T-helper 1 cell (primary cell): ENCODE measurements at places on chromosomes 11 and 22.

- peak; percentile 12 for DNase-seq
These were observed 874 bp upstream of the PLAAT4 start for GRCh38 chr11:63535734-63536133.

GRCh38 chr22:31122532-31123291 lies at the start of gene INPP5J:
TSS of gene INPP5J (plus strand) at chr22:31122966. CDS start at chr22:31123015, 49 bp downstream.
- DNase-seq, result no peak

GRCh38 chr11:33982661-33983060 lies 68.9 kb upstream of the CAPRIN1 start:
- no peak for DNase-seq

GRCh38 chr22:16721961-16722360 lies 103.2 kb downstream of the XKR3 start:
- DNase-seq, result no peak

DNA sequence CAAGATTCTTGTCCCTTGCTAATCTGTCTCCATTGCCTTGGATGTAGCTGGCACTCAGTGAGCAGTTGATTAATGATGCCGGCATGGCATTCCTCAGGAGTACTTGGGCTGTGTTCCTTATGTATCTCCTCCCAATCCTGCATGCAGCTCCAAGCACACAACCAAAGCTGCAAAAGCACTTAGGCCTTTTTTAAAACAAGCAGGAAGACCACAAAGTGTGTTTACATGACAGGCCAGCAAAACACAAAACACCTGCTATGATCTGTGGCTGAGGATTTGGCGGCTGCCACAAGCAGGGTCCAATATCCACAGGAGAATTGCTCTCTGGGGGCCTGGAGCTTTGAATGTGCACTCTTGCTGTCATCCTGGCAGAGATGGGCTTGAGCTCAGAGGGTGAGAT lies 8.9 kb downstream of the ABTB2 start:
- DNase-seq, result no peak

GRCh38 chr11:83401506-83402225 lies 115.5 kb upstream of the CCDC90B start:
- DNase-seq, result no peak

GRCh38 chr22:38940811-38941384 lies 16.5 kb upstream of the APOBEC3A start:
- DNase-seq, result no peak

- no peak for DNase-seq
These were observed 22.4 kb downstream of the CAPN1 start for GRCh38 chr11:65204143-65204542.

DNA sequence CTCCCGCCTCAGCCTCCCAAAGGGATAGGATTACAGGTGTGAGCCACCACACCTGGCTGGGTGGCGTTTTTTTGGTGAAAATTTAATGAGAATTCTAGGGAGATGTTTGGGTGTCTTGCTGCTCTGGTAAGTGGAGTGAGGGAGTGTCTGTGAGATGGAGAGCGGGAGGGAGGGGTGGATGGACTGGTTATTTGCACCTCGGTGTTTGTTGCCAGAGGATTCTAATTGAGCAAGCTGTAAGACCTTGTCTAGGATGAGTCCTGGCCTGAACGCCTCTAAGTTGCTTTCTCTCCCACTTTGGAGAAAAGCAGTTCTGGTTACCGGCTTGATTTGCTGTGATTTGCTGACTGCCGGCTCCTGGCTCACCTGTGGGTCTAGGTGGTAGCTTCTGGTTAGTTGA lies 22.0 kb upstream of the GRAMD4 start:
- no peak for DNase-seq

GRCh38 chr11:133969112-133969511 lies 12.3 kb upstream of the IGSF9B start:
- DNase-seq, result no peak

DNA sequence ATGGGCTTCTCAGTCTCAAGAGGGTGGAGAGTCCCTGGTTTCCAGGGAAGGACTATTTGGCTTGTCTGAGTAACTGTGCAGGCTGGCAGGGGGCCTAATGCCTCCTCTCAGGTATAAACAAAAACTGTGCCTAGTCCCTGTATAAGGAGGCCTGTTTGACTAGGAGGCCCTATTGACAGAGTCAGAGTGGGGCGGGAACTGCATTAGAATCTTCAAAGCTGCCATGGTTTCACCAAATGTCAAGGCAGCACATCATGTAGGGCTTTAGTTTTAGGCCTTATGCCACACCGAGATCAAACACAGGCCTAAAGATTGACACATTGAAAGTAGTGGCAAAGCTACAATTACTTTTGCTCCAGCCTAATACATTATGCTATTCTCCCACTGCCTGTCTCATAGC lies 611.5 kb upstream of the B3GAT1 start:
- DNase-seq, result no peak

- DNase-seq, result no peak
These were observed 7.1 kb downstream of the SNU13 start for GRCh38 chr22:41681616-41682015.

DNA sequence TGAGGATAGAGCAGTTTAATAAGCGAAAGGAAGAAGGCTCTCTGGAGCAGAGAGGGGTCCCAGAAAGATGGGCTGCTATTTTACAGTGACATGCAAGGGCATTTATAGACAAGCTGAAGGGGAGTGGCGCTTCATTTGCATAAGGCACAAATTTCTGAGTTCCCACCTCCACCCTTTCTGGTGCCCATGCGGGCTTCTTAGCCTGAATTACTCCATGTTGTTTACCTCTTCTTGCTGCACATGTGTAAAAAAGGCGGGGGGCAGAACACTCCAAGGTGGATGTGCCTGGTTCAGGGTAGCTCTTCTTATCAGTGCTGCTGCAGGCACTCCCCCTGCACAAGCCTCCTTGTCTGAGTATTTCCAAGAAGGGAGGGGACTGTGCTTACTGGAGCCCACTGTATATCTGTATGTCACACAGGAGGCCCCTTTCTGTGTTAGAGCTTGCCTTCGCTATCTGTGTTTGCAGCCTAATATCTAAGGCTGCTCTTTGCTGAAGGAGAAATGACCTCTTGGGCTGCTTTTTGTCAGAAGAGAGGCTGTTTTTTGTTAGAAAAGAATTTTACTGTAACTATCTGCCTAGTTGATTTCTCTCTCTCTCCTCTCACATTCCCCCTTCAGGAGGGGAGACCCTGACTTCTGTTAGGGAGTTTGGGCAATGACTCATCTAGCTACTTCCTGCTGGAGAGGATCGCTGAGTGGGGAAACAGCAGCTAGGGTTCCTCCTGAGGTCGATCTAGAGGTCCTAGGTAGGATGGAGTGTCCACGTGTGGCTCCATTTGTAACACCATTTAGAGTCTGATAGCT lies 1057.0 kb upstream of the CNTN5 start:
- DNase-seq, result no peak

GRCh38 chr11:63616953-63617352 lies 2.7 kb upstream of the PLAAT3 start:
- DNase-seq, result no peak

GRCh38 chr11:113705871-113706655 lies at the start of gene TMPRSS5:
TSS of gene TMPRSS5 (minus strand) at chr11:113706308. CDS start at chr11:113706224, 84 bp downstream.
- no peak for DNase-seq

DNA sequence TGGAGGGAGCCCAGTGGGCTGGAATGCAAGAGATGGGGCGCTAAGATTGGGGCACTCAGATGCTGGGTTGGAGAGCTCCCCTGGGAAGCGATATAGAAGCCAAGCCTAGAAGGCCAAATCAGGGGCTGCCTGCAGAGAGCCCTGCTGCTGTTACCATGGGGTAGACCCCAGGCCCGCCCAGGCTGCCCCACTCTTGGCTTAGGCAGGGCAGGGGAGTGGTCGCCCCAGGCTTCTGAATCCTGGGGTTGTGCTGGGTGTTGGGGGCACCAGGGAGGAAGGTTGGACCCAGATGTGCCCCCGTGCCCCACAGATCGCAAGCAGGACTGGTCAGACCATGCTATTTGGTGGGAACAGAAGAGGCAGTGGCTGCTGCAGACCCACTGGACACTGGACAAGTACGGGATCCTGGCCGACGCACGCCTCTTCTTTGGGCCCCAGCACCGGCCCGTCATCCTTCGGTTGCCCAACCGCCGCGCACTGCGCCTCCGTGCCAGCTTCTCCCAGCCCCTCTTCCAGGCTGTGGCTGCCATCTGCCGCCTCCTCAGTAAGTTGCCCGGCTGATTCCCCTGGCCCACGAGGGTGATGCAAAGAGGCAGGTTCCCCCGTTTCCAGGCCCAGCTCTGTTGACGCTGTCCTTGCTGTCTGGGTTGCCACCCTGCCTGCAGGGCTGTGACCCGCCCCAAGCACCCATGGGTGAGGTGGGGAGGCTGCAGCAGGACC lies 3.9 kb downstream of the FERMT3 start:
- DNase-seq, result no peak

GRCh38 chr22:37334859-37335805 lies 52.8 kb downstream of the CYTH4 start:
- DNase-seq, result no peak

DNA sequence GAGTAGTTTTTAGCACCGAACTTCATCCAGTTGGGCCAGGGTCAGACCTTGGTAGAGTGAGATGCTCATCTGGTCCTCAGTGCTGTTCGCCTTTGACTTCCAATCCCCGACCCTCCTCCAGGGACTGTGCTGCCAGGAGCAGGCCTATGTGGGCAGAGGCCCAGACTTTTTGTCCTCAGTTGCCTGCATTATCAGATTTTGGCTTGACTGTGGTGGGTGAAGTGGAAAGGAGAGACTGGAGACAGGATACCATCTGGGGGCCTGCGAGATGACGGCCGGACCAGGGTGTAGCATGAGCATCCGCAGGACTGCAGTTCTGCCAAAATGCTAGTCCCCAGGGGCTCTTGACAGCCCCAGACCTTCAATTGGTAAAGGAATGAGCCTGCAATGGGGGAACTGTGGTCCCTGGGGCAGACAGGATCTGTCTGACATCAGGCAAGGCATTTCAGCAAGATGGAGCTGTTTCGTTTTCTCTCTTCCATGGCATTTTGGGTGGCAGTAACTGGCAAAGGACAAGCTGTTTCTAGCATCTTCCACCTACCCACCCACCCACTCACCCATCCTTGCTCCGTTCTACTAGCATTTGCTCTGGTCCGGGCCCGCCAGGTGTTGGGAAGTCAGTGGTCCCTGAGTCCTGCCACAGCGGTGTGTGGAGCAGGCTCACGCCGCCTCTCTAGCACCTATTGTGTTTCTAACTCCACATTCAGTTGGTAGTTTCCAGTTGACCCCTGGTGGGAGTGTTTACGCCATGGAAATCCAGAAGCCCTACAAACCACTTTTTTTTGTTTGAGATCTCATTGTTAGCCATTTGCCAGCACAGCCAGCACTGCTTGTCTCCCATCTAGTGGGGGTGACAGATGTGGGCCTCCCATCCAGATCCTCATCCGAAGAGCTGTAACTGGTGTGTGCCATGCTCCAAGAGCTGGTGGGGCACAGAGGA lies 53.5 kb downstream of the OTOG start:
- DNase-seq, result no peak

- DNase-seq, result no peak
These were observed 67.8 kb downstream of the DEPDC5 start for GRCh38 chr22:31821572-31821971.

DNA sequence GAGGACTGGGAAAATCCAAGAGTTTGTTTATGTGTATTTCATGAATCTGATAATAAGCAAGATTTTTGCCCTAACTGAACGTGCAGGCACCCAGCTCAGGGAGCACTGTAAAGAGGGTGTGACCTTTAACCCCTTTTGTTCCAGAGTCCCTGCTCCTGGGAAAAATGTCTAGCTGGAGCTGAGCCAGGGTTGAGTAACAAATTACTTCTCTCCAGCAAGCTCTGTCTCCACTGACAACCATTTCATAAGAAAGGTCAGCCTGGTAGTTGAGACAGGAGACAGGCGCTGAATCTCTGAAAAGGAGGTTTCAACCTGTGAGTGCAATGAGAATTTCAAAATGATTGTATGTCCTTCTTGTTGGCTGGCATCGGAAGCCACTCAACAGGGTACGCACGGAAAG lies 156.4 kb upstream of the NARS2 start:
- no peak for DNase-seq

- no peak for DNase-seq
These were observed 81.1 kb downstream of the PIWIL3 start for GRCh38 chr22:24693379-24693778.

- no peak for DNase-seq
These were observed 218.0 kb downstream of the ST3GAL4 start for GRCh38 chr11:126573325-126573978.

DNA sequence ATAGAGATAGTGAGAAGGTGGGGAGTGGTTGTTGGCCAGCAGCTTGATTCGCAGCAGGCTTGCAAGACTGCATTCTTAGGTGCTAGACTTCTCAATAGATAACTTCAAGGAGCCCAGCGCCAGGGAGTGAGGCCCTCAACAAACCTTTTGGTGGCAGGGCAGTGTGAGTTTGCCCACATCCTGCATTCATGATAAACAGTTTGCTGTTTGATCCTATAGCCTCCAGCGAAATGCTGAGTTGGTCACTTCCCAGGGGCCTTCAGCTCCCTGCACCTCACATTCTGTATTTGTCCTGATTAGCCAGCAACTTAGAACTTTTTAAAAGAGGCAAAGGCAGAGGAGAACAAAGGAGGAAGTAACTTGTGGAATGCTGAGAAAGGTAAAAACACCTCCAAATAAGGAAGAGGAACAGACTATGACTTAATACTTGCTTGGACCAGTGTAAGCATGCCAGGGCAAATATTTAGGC lies 25.1 kb downstream of the OR10A6 start:
- no peak for DNase-seq

GRCh38 chr11:12968101-12968500 lies 41.0 kb upstream of the RASSF10 start:
- no peak for DNase-seq

- DNase-seq, result no peak
These were observed 1086.3 kb downstream of the FAM181B start for GRCh38 chr11:81647374-81647773.

DNA sequence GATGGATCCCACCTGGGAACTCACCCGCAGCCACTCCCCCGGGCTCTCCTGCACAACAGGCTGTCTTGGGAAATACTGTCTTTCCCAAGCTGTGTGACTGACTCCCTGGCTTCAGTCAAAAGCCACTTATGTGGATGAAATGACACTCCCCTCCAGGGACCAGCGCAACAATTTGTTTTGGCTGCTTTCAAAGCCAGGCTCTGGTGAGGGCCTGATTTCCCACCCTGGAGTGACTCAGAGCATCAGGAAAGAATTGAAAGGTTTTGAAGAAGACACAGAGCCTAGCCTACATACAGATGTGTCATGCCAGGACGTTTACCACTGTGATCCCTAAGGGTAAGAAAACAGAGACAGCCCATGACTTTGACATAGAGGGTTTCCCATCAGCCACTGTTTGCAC lies 550.5 kb downstream of the MIAT start:
- no peak for DNase-seq

GRCh38 chr11:123437236-123437979 lies 7.3 kb downstream of the GRAMD1B start:
- DNase-seq, result no peak

- DNase-seq, result no peak
These were observed 39.9 kb upstream of the BLID start for GRCh38 chr11:122155765-122156527.

DNA sequence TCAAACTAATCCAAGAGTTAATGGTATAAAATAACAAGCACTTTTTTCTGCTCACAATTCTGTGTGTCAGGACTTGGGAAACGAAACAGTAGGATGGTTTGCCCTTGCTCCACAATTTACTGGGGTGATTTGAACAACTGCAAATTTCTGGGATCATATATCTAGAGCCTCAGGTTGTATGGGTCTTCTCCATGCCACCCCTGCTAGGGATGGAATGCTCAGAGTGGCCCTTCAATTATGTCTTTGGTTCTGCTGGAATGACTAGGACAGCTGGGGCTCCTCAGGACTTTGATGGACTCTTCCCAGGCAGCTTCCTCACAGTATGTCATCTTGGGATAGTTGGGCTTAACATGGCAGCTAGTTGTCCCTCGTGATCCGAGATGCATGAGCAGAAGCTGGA lies 223.0 kb upstream of the ANO5 start:
- DNase-seq, result no peak
